Endodermal cell (in vitro differentiated cells): ENCODE measurements at places on chromosomes 1 and 21. TPM values are rescaled to one million over a fixed set of nuclear protein-coding genes. Genes with fewer than 3 reads are reported as not detected.

EDN2 gene
- total RNA-seq = not detected in 3 replicates

SPRR1A gene
- total RNA-seq = not detected in 2 replicates

TMPRSS15 gene
- 0.08 to 0.24 TPM in 2 of 3 replicates, not detected in the other for total RNA-seq

DNA sequence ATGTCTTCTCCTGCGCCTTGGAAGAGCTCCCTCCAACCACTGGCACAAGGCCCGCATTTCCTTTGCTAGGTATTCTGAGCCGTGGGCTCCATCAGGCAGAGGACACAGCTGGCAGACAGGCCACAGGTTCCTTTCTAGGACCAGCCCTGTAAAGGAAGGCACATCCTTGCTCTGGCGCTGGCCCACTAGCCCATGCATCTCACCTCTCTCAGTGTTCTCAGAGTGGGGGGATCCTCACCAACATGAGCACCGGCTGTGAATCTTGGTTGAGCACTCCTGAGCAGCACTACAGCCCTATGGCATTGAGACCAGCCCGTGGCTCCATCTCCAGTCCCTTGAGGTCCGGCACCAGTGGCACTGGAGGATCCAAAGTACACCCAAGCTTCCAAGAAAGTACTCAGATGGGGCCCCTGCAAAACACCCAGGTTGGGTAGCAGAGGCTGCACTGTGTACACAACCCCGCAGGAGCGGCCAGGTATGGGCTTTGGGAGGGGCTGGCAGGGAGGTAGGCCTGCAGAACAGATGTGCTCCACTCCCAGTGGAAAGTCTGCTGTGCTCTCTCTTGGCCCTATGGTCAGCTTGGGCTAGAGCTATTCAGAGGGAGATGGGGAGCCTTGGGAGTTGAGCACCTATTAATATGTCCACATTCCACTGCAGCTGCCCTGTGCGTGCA, 47.1 kb upstream of the PLPPR5 start:
- DNase-seq = no peak
- H3K4me1 ChIP-seq = no peaks in the 10 kb centered on the region
- no peak overlapping the region for H3K27ac ChIP-seq
- no peaks in the 10 kb centered on the region for H3K27me3 ChIP-seq
- no peak overlapping the region for H3K4me3 ChIP-seq

GRCh38 chr1:30652152-30652841, 71.1 kb downstream of the MATN1 start:
- no peak overlapping the region for H3K27ac ChIP-seq
- H3K4me3 ChIP-seq = no peak overlapping the region
- H3K36me3 ChIP-seq = no peaks in the 10 kb centered on the region
- H3K4me1 ChIP-seq = peaks cover 7% of the 10 kb centered on the region

DNA sequence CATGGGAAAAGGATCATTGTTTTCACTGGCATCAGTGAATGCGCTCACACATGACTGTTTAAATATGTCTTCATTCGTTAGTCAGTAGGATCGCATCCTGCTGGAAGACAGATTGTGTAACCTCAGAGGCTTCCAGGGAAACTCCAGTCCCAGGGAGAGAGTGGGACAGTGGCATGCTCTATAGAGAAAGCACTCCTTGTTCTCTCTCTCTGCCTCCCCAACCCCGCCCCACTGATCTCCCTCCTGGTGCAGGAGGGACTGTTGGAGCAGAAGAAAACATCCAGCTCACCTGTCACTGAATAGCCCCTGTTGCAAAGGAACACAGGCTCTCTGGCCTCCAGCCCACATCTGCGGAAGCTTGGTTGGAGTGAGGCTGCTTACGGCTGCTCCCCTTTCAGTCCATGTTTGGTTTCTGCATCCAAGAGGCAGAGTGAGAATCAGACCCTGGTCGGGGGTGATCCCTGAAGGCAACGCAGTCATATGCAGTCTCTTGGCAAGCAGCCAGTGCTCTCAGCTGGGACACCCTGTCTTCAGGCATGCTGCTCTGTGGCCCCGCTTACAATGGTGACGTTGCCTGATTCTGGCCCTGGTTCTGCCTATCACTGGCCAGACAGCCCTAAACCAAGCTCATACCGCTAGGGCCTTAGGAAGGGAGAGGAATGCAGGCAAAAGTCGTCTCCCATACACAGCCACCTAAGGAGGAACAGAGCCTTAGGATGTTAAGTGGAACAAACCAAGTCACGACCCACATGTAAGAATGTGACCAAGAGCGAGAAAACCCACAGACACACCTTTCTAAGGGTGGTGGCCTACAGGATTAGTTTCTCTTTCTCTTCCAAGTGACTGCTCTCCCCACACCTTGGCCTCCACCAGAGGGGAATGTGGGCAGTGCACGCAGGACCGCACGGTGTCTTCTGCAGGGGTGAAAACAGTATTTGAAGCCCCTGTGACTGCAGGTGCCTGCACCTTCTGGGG, 39.7 kb downstream of the BACE2 start:
- H3K27me3 ChIP-seq = no peaks in the 10 kb centered on the region
- no peak overlapping the region for H3K27ac ChIP-seq
- DNase-seq = no peak
- no peak overlapping the region for H3K4me3 ChIP-seq
- no peaks in the 10 kb centered on the region for H3K36me3 ChIP-seq

DNA sequence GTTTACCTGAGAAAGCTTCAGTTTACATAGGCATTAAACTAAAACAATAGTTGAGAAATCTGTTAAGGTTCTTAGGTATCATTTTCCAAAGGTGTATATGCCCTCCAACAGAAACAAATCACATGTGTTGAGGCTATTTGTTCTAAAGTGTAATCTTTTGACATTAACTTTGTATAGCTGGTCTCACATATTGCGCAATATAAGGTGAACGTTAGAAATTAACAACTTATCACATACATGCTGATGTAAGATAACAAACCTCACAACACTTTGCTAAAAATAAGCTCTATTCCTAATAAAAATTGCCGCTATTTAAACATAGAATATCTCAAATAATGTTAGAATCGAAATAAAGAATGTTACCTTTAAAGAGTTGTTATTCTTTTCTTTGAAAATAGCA, 340.6 kb downstream of the SRGAP2C start:
- no peaks in the 10 kb centered on the region for H3K36me3 ChIP-seq
- H3K27me3 ChIP-seq = no peaks in the 10 kb centered on the region
- H3K27ac ChIP-seq = no peak overlapping the region
- H3K4me1 ChIP-seq = no peaks in the 10 kb centered on the region
- H3K4me3 ChIP-seq = no peak overlapping the region

DNA sequence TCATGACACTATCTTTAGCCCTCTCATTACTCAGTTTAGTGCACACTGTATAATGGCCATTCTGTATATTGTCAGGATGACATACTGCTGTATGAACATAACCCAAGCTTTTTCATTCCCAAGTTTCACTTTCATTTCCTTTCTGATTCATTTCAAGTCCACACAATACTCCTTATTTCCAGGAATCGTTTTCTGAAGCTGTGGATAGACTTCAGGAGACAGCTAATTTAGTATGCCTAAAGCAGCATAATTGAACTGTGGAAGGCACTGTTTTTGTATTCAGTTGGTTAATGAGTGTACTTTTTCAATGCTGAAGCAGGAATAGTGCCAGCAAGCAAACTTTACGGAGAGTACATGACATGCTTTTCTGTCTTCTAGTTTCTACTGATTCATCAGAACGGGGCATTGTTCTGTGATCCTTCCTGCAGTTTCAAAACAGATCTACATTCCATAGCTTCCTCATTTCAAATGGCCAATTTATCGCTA, 578.5 kb upstream of the ZP4 start:
- no peak for DNase-seq
- no peak overlapping the region for H3K4me3 ChIP-seq
- no peaks in the 10 kb centered on the region for H3K36me3 ChIP-seq
- no peaks in the 10 kb centered on the region for H3K27me3 ChIP-seq

DNA sequence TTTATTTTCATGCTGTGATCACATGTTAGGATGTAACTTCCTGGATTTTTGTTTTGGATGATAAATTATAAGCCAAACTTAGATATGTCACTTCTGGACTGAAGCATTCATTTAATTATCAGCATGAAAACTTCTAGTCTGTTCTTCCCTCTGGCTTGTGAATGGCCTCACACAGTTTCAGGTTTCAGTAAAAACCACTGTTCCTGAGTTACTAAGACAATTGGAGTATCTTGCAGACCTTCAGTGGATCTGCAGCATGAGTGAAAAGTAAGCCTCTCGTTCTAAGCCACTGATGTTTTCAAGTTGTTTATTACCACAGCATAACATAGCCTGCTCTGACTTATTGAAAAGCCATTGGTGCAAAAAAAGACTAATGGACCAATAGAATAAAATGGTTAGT, 55.3 kb upstream of the RGS21 start:
- no peak overlapping the region for H3K4me3 ChIP-seq
- no peak overlapping the region for H3K27ac ChIP-seq
- DNase-seq = no peak
- no peaks in the 10 kb centered on the region for H3K4me1 ChIP-seq
- no peaks in the 10 kb centered on the region for H3K36me3 ChIP-seq

DNA sequence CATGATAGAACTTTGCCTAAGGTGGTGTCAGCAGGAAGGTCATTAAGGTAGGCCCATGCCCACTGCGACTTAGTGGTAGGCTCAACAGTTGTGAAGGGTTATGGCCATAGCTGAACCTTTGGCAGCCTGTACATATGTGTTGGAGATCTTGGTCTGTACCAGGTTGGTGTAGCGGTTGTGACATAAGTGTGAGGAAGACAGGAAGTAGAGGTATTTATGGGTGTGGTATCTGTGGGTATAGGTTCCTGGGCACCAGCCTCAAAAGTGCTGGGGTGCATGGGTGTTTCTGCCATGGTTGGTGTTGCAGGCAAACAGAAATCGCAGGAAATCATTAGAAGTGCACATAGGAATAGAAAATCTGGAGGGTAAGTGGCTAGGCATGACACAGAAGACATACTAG, 18.6 kb upstream of the LRIF1 start:
- no peak overlapping the region for H3K27ac ChIP-seq
- no peaks in the 10 kb centered on the region for H3K4me1 ChIP-seq
- DNase-seq = no peak
- no peak overlapping the region for H3K4me3 ChIP-seq
- H3K27me3 ChIP-seq = peaks cover 37% of the 10 kb centered on the region
